ENCODE measurements at places on chromosomes 11 and 22. TPM values are rescaled to one million over a fixed set of nuclear protein-coding genes. Genes with fewer than 3 reads are reported as not detected.

DNA sequence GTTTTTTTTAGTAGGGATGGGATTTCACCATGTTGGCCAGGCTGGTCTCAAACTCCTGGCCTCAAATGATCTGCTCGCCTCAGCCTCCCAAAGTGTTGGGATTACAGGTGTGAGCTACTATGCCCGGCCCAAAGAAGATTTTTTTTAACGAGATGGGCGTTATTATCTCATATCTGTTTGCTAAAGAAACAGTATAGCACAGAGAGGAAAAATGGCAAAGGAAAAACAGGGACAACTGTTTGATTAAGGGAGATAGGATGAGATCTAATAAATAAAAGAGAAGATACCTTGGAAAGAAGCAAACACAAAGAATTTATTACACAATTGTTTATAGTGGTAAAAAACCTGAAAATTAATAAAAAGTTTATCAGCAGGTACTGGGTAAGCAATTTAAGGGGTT, 10.4 kb upstream of the CEP295 start:
- H3K4me1 ChIP-seq = no peaks in the 10 kb centered on the region
- no peaks in the 10 kb centered on the region for H3K36me3 ChIP-seq
- H3K27me3 ChIP-seq = no peaks in the 10 kb centered on the region
- no peak overlapping the region for H3K4me3 ChIP-seq
- H3K27ac ChIP-seq = no peak overlapping the region

DNA sequence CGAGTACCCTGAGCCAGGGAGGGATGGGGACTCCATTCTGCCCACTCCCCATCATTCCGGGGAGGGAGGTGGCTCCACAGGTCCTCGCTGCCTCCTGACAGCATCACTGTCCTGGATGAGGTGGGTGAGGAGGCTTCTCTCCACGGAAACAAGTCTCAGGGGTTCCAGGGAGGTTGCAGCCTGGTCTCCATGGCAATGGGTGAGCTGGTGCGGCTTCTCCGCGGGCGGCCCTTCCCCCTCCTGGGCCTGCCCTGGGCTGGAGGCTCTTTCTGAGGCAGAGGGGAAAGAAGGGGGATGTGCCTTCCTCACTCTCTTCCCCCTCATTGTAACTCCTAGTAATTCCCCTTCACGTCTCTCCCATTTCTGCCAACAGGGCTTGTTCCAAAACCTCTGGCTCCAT, 37.1 kb upstream of the PARVG start:
- DNase-seq = no peak
- H3K27me3 ChIP-seq = no peaks in the 10 kb centered on the region
- peaks cover 7% of the 10 kb centered on the region for H3K4me1 ChIP-seq
- H3K27ac ChIP-seq = no peak overlapping the region
- H3K4me3 ChIP-seq = no peak overlapping the region

DNA sequence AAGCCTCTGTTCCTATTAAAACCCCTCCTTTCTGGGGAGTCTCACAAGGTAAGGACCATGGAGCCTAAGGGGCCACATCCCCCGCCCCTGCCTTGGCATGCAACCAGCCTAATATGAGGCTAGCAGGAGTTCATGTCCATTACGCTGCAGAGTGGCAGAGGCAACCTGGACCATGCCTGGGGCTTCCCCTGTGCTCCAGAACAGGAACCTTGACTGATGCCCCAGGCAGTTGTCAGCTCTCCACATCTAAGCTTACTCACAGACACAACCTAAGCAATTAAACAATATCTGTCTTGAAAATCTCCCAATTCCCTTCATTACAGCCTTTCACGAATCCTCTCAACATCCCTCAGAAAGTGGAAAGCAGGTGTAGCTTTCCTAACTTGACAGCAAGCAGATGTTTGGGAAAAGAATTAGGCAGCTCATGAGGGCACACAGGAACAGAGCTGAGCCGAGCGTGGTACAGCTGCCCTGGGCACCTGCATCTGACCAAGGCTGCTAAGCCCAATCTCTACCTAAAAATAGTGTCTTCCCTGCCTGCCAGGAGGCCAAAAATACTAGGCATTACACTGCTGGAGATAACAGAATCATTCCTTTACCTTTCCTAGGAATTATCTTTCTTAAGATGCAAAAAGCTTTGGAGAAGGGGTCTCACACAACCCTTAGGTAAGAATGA, 20.8 kb downstream of the C11orf71 start:
- H3K27me3 ChIP-seq = no peaks in the 10 kb centered on the region
- no peak overlapping the region for H3K4me3 ChIP-seq
- no peak overlapping the region for H3K27ac ChIP-seq

DNA sequence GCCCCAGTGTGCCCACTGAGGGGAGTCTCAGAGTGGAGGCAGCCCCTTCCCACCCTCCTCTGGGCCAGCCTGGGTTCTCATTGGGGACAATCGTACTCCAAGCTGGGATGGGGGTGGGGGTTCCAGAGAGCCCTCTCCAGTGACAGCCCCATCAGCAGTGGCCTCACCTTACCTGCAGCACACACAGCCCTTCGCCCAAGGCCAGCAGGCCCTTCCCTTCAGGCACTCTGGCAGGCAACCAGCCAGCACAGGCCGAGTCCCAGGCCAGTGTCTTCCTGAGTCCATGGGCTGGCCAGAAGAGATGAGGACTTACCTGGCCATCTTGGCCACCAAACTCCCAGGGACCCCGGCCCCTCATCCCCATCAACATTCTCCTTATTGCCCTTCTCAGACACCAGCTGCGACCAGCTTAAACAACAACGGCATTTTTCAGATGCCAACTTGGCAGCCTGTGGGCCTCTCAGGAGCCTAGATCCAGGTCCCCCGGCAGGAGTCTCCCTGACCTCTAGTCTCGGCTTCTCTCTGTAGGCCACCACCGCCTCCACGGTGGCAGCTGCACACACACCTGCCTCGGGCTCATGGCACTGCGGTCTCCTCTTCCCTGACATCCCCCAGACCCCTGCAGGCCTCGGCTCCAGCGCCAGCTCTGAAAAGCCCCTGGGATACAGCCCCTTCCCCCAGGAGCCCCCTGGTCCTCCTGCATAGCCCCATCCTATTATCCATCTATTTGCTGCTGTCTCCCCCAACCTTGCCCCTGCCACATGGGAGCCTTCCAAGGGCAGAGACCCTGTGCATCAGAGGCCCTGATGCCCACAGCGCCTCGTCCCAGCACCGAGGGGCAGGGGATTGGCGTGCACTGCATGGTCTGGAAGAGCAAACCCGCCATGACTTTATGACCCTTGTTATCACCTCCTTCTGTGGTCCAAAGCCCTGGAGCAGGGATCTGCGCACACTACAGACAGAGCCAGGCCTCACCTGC, 111.2 kb upstream of the FGF3 start:
- no peaks in the 10 kb centered on the region for H3K27me3 ChIP-seq
- no peak overlapping the region for H3K4me3 ChIP-seq
- no peak overlapping the region for H3K27ac ChIP-seq

The SCUBE2 gene
- total RNA-seq = 3.4 TPM

The CRYBB2 gene
- total RNA-seq = not detected
